ENCODE measurements at places on chromosomes 2 and 18.

- peak; percentile 75 for DNase-seq
Observed at GRCh38 chr2:20314562-20315501, 35.8 kb downstream of the PUM2 start.

DNA sequence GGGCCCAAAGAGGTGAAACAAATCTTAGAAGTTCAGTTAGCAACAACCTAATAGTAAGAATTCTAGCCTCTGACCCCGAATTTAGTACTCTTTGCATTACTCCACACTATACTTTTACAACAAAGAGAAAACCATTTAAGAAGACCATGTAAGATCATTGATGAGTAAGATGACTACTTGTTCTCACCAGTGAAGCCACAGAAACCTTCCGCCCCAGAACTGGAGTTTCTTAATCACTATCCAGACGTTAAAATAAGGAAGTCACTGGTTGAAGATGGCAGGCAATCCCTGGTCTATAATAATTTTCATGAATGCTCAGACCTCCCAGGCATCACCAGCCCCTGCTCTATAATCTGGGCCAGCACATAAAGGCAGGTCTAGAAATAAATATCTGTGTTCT, 95.0 kb downstream of the TMEM163 start:
- no peak for DNase-seq

DNA sequence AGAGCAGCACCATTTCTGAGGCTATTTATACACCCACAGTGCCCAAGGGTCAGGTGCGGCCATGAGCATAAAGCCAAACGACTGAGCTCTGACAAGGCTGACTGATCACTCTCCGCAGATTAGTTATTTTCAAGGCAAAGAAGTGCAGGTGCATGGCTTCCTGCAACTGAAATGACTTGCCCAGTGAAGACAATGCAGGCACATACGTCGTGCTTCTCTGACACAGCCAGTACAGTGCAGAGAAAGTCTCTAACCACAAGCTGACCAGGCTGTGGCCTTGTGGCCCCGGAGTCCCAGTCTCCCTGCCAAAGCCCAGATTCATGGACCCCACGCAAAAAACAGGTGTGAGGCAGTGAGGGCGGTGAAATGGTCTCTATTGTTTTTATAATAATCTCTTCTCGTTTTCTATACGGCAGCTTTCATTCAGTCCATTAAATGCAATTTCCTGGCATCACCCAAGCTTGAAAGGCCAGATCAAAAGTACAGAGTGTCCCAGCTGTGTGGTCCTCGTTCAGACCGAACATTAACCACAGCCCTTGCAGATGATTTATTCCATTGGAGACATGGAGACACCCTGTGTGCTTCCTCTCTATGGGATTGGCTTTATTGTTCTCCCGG, 447.0 kb upstream of the ID2 start:
- DNase-seq, result no peak

DNA sequence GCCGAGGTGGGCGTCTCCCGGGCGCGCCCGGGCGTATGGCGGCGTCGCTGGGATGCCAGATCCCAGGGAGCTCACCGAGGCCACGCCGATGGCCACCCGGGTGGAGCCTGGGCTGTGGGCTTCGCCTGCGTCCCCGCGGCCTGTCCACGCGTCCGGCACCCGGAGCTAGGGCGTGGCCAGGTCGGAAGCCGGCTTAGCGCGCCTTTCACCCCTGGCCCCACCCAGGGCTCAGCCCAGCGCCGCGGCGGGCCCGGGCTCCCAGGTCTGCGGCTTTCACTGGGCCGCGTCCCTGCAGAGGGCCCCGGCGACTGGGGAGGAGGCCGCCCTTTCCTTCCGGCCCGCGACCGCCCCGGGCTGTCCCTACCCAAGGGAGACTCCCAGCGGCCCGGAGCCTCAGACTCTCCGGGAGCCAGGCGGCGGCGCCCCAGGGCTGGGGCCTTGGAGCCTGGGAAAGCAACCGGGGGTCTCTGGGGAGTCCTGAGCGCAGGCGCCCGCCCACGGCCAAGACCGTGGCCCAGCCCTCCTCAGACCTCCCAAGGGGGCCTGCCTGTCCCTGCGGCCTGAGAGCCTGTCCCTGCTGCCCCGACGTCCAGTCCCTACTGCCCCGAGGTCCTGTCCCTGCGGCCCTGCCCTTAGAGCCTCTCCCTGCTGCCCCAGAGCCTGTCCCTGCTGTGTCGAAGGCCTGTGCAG, 36.3 kb upstream of the ITM2C start:
- DNase-seq, result no peak

DNA sequence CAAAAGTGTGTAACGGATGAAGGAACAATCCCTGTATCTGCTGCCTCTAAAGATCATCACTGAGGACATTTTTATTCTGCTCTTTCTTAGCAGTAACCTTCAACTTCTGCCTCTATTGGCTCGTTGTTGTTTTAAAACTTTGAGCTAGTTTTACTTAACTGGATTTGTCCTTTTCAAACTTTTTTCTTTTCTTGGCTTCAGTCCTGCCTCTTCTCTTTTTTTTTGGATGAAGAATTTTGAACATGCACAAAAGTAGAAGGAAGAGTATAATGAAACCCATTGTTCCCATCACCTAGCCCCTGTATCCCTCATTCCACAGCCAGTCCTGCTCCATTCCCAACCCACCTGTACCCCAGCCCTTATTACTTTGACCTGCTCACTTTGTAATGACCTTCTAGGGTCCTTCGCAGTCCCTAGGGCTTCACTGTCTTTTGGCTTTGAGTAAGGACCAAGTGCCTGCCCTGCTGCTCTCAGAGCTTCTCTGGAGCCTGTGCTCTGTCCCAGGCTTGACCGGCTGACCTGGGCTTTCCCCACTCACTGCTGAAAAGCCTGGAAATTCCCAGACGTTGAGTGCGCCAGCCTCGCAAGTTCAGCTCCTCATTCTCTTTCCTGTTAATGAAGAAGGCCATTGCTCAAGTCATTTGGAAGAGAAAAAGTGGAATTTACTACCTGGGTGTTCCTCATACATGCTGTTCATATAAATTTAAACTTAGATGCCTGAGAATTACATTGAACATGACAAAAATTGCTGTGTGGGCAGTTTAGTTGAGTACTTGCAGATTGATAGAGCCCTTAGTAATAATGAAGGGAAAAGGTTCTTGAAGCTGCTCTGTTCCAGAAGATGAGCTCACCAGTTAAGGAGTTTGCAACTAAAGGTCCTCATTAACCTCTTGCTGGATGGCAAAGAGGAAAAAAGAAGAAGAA, 149.3 kb upstream of the ALPP start:
- DNase-seq, result peak; percentile 29

GRCh38 chr18:4241090-4241617, 214.0 kb downstream of the DLGAP1 start:
- no peak for DNase-seq

DNA sequence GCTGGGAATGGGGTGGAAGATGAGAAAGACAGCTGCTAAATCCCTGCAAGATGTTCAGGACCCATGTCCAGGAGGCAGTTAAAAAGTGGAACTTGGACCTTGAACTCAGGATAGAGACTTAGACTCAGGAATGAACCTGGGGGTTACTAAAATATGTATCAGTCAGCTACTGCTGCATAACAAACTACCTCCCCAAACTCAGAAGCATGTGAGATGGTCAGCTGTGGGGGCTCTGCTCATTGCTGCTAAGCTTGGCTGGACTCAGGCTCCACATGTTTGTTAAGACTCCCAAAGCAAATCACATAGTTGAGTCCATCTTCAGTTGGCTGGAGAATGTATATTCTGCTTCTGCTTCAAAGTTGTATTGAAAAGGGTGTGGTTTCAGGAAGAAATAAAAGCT, 61.4 kb upstream of the COPS8 start:
- DNase-seq, result no peak

DNA sequence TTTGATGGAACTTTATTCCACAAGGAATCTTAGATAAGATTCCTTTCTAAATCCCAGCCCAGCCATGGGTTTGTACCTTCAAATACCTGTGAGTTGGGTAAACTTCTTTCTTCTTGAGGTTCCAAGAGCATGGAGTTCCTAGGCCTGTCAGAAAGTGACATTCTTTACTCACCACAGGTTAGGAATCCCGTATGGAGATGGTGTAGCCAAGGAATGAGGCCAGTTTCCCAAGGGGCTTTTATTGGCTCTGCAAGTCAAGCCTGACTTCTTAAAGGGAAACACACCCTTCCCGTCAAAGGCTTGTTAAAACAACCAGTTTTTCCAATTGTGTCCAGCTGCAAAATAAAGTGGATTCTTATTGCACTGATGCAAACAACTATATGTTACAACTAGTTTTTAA, 45.8 kb downstream of the STK17B start:
- peak; percentile 40 for DNase-seq

- no peak for DNase-seq
Observed at GRCh38 chr2:231359441-231359840, 36.1 kb upstream of the B3GNT7 start.

- no peak for DNase-seq
Observed at GRCh38 chr2:72924353-72925240, 7.3 kb downstream of the EMX1 start.

DNA sequence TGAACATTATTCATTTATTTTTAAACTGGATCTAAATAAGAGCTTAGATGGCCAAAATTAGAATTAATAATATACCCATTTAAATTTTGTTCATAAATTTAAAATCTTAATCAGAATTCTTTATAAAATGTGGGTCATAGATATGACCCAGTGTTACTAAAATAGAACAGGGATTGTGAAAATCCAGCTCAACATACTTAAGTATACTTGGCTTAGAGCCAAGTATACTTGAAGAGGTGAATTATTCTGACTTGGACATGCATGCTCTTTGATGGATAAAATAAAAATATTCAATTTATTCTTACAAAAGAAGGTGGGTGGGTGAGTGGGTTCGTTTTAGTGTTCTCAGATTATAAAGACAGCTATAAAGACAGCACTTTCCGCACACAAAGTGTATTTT, 70.7 kb downstream of the SPOPL start:
- DNase-seq, result peak; percentile 22

DNA sequence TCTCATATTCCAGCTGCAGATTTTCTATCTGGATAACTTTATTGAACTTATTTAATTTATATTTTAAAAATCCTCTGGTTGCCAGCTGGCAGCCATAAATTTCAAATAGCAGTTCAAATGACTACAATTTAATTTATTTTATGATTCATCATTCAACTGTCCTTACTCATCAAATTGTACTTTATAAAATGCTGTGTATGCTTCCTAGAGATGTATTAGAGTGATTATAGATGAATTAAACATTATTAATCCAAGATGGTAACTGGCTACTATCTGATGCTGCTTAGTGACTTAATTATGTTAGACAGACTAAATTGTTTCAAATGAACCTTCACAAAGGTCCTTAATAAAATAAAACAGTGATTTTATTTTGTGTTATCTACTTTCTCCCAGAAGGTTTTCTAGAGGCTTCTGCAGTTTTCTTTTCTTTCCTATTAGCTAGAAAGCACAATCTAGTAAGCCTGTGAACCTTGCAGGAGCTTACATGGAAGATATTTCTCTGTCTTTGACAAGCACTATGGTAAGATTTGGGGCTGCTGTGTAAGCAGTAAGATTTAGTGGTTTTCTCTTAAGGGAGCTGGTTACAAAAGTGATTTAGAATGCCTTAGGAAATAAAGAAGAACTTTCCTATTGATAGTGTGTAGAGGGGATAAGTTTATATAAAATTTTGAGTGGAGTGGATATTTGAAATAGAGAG, 322.3 kb downstream of the FSIP2 start:
- peak; percentile 14 for DNase-seq

GRCh38 chr2:197555467-197555866, 39.6 kb downstream of the MOB4 start:
- DNase-seq, result no peak

DNA sequence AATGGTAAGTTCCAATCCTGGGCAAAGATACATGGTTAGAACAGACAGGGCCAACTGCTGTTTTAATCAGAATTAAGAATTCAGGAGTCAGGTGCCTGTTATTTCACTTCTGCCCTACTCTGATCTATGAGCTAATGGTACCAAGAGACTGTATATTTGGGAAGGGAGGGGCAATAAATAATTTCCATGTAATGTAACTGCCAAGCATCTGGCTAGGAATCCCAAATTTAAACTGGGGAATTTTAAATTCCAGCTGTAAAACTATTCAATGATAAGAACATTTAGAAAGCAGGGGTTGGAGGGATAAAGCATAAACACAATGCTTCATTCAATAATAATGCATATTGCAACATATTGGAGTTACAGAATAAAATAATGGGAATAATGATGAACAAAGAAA, 49.7 kb downstream of the SCN7A start:
- DNase-seq, result no peak

DNA sequence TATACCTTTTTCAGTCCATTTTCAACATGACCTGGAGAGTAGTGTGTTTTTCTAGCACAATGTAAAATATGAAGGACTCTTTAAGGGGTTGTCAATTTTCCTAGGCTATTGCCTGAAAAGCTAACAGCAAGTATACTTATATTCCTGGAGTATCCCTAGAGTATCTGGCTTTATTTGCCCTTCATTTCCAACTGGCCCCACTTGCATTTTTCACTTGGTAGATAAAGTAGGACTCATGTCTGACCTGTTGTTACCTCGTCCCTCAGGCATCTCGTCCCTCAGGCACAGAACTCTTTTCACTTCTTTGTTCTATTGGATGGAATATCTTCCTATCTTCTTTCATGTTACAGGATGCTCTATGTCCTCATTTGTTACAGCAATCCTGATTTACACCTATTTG, 69.2 kb downstream of the SPAG16 start:
- DNase-seq, result no peak

GRCh38 chr2:149738767-149739166, 151.2 kb upstream of the MMADHC start:
- no peak for DNase-seq

DNA sequence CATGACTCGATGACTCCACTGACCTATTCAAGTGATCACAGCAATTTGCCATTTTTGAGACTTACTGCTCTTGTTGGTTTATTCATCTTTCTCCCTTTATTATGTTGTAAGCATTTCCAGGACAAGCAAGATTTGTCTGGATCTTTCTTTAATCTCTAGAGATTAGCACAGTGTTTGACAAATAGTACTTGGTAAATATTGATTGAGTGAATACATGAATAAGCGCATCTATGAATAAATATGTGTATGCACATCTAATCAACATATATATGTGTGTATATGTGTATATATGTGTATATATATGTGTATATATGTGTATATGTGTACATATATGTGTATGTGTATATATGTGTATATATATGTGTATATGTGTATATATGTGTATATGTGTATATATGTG, 7.3 kb downstream of the TMX3 start:
- no peak for DNase-seq

DNA sequence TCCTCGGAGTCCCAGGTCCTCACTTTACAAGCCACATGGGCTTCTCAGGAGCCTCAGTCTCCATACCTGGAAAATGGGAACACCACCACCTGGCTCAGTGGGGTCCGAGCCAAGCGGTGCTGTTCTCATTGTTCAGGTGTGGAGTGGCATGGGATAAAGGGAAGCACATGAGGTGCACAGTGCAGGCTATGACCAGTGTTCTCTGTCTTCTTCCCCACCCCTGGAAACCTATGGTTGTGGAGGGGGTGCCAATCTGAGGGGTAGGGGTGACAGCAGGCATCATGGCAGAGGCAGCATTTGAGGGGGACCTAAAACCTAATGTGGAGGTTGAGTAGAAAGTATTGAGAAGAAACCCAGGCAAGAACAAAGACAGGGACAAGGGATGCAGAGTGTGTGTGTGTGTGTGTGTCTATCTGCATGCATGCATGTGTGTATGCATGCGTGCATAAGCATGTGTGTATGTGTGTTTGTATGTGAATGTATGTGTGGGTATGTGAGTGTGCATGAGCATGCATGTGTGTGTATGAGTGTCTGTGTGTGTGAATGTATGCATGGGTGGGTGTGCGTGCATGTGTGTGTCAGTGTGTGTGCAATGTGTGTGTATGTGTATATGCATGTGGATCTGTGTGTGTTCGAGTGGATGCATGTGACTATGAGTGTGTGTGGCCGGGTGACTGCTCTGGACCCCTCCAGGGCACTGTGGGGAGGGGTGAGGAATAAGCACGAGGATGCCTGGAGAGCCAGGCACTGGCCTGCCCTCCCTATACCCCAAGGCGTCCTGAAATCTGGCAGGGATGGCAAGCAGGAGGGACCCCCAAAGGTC, 4.0 kb downstream of the KIF1A start:
- DNase-seq, result no peak

Data from cardiac fibroblast (primary cell).